Heart right ventricle (tissue), 16 donors: ENCODE measurements at places on chromosomes 16 and 17. TPM values are rescaled to one million over a fixed set of nuclear protein-coding genes. Genes with fewer than 3 reads are reported as not detected.

DNA sequence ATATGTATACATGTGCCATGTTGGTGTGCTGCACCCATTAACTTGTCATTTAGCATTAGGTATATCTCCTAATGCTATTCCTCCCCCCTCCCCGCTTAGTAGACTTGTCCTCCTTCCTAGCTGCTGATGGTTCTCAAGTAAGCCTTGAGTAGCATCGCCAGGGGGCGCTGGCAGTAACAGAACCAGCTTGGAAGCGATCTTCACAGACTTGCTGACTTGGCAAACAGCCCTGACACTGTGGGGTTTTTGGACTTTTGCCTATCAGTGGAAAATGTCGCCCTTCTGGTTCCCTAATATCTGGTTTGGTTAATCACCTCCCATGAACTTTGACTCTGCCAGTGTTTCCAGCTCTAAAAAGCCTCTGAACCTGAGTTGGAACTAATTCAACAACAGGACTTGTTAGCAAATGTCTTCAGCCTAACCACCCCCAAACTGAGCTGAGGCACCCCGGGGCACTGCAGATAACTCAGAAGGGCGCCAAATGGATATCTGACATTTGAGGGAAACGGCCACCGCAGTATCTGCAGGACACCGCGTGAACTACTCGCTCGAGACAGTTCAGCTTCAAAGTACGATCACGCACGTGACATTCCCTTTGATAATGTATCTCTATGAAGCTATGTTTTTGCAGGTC lies 15.4 kb upstream of the SPATA32 start:
- DNase-seq: peak; percentile 94

DNA sequence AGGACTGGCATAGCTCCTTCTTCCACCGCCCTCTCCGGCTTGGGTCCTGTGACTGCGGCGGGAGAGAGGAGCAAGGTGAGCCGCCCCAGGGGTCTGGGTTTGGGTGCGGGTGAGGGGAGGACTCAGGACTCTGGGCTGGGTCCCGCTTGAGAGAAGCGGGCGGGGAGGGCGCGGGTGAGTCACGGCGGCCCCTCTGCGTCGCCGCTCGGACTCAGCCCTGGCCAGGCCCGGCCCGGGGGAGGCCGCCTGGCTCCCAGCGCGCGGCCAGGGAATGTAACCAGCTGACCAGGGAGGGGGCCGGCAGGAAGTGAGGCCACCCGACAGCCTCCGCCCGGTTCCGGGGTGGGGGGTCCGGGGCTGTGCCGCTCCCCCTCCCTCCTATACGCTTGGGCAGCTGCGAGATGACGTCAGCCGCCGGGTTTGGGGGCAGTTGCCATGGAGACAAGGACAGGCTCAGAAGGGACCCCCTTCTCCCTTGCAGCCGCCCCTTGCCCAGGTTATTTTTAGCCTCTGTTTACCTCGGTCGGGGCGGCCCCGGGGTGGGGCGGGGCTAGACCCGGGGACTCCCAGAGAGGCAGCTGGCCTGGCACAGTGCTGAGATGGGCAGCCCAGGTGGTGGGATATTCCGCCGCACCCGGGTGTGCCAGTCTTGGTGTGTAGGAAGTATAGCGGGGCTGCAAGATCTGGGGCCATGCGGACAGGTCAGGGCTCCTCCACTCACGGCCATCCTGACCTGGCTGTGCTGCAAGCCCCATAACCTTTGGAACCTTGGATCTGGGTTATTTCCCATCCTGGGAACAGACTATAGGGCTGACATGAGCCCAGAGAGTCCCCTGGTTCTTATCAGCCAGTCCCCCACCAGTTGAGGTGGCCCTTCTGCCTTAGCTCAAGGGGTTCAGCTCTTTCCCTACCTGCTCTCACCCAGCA lies 1.6 kb downstream of the RIPOR1 start:
- peak; percentile 86 for DNase-seq

TVP23C gene
- 5.3 TPM for polyA plus RNA-seq

- DNase-seq: no peak
Measured at GRCh38 chr17:54172096-54172984, 349.6 kb downstream of the KIF2B start.

HES7 gene
- 1.5 TPM for polyA plus RNA-seq

GRCh38 chr16:17467923-17468540 lies 2.7 kb downstream of the XYLT1 start:
- peak; percentile 44 for DNase-seq

- no peak for DNase-seq
Measured at GRCh38 chr17:81127526-81128177, 37.7 kb upstream of the PVALEF start.

NEUROD2 gene
- polyA plus RNA-seq: not detected

DNA sequence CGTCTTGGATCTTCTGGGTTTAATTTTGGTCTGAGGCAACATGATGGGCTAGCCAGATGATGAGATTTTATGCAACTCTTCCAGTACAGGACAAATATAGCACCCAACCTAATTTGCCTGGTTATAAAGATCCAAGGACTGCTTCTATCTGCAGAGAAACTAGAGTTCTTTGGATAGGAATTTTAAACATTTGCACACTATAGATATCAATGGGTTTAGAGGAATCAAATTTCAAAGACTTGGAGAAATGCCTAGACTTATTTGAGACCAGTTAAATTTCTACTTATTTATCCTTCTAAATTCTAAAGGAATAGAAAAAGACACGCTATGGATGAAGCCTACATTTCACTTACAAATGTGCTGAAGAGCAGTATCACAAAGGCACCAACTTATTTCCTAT lies 12.6 kb downstream of the PMFBP1 start:
- no peak for DNase-seq

GRCh38 chr17:50946891-50947781 lies 81.0 kb upstream of the TOB1 start:
- no peak for DNase-seq

DNA sequence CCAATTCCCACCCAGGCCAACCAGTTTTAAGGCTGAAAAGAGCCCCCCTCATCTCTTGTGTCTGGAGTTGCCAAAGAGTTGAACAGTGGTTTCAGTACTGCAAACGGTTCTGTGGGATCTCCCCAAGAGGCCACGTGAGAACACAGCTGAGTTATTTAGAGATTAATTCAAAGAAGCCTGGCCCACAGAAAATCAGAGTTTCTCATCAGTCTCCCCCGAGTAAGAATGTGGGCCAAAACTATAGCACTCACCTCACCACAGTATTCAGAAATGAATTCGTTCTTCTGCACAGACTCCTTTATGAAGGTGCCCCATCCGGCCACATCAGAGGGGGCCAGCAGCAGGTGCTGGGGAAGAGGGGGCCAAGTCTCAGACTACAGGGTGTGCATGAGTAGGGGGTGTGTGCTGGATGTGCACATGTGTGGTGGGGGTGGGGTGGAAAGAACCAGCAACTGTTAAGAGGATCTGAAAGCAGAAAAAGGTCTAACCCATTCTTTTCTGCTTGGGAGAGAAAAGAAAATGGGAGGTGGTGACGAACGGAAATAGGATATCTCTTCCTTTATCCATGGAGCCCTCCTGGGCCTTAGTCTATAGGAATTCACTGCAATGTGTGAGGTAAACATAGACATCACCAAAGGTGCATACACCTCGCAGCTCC lies 22.6 kb downstream of the CNTNAP1 start:
- DNase-seq: no peak

HS3ST2 gene
- 0.04 TPM for polyA plus RNA-seq

GRCh38 chr16:88369447-88370008 lies 13.2 kb upstream of the ZNF469 start:
- no peak for DNase-seq

CDH11 gene
- 3.2 TPM for polyA plus RNA-seq
